Jurkat, Clone E6-1 (cell line): ENCODE measurements at places on chromosomes 1 and 21.
A peak's percentile ranks its signal among the peaks of the same experiment; 100 is the strongest.

DNA sequence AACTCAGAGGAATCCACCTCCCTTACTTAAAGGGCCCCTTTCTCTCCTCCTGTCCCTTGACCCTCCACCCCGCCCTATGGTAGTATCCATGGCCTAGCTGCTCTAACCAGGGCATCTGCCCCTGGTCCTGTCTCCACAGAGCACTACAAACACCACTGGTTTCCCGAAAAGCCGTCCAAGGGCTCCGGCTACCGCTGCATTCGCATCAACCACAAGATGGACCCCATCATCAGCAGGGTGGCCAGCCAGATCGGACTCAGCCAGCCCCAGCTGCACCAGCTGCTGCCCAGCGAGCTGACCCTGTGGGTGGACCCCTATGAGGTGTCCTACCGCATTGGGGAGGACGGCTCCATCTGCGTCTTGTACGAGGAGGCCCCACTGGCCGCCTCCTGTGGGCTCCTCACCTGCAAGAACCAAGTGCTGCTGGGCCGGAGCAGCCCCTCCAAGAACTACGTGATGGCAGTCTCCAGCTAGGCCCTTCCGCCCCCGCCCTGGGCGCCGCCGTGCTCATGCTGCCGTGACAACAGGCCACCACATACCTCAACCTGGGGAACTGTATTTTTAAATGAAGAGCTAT, 1.7 kb downstream of the BTG2 start:
- no peak for DNase-seq

- DNase-seq, result no peak
Measured at GRCh38 chr1:98210064-98210463, 289.2 kb upstream of the DPYD start.

GRCh38 chr1:211340622-211341507, 14.2 kb downstream of the TRAF5 start:
- DNase-seq, result no peak

DNA sequence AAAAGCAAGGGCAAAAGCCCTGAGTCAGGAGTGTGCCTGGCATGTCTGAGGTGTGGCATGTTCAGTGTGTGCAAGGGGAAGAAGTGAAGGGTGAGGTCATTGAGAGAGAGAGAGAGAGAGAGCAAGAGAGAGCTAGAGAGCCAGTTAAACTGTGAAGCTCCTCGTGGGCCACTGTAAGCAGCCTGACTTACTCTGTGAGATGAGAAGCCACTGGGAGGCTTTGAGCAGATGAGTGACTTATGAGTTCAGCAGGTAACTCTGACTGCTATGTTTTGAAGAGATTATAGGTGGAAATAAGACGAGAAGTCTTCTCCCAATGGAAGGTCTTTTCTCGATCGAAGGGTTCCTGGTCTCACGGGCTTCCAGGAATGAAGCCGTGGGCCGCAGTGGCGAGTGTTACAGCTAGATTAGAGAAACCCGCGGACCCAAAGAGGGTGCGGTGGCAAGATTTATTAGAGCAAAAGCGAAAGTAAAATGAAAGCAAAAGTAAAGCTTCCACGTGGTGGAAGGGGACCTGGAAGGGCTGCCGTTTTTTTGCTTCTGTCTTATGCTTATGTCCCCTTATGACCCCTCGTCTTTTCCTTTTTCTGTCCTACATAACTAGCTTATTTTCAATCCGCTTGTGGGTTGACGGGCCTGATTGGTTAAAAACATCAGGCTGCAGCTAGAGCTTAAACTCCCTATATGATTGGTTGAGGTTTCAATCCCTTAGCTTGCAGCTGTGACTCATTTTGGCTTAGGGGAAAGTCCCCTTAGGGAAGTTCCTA, 323.1 kb upstream of the FAM78B start:
- DNase-seq, result peak; percentile 54

GRCh38 chr1:155205969-155206593, 1.6 kb downstream of the THBS3 start:
- DNase-seq, result no peak

DNA sequence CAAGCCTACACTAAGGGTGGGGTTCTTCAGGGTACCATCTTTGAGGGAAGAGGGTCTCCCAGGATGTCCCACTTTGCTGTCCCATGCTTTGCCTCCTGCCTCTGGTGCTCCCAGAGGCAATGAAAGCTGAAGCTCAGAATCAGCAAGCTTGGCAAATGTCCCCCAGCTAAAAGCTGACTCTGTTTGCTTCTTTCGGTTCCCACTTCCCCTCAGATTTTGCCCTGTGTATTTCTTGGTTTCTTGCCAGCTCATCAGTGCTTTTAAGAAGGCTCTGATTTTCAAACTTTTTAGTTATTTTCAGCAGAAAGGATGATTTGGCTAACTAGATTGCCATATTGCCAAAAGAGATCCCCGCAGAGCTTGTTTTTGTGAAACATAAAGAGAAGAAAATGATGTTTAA, 33.1 kb upstream of the COG2 start:
- no peak for DNase-seq

GRCh38 chr1:204367956-204368355, 8.2 kb upstream of the PLEKHA6 start:
- no peak for DNase-seq

DNA sequence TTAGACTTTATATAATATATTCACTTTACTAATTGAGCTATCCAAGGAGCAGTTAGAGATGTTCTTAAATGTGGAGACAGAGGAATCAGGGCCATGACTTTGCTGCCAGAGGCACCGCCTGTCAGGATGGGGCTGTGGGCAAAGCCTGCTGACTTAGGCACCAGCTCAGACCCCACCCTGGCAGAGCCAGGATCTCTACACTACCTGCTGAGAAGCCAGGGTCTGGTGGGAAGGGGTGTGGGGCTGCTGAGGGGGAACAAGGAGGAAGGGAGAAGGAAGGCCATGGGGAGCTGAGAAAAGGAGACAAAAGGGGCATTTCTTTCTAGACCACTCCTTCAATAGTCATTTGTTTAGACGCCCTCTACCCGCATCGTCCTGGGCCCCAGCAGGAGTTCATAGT, 104.8 kb downstream of the TMEM53 start:
- no peak for DNase-seq

DNA sequence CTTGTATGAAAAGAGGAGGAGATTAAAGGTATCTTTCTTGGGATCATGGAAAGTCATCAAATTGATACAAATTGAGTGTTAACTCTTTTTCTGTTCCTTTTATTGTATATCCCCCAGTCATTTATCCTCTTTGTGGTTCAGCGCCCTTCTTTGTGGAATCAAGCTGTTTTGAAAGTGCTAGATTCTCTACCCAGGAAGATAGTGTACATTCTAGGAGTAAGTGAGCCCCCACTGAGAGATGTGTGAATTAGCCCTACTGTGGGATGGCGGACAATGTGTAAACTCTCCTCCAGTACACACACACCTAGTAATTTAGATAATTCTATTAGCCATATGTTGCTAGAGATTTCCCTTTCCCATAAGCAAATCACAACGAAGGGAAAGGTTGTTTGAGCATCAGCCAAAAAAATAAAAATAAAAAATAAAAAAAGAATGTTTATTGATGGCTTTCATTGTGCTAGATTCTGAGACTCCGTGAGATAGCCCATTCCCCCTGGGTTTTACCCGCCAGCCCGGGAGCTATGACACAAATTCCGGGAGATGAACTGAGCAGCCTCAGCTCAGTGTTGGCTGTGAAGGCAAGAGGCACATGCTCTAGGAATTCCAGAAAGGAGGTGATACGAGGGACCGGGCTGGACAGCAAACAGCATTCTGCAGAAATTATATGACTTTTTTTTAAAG, 378.4 kb upstream of the RUNX1 start:
- no peak for DNase-seq

DNA sequence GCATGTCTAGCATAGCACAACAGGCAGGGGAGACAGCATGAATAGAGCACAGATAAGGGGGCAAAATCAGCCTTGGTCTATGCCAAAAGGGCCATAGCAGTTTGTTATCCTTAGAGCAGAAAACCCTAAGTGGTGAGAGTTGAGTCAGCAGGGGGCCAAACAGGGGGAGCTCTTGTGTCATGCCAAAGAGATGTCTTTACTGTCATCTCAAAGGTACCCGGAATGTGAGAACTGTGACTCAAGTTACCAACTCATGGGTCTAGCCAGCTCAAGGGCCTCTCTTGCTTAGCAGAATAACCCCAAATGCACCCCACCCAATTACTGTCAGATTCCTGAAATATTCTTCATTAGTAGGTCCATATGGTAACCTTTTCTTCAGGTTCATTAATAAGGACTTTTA, 45.9 kb upstream of the NRDC start:
- no peak for DNase-seq

- DNase-seq, result no peak
Measured at GRCh38 chr1:180309338-180309737, 79.3 kb downstream of the LHX4 start.

DNA sequence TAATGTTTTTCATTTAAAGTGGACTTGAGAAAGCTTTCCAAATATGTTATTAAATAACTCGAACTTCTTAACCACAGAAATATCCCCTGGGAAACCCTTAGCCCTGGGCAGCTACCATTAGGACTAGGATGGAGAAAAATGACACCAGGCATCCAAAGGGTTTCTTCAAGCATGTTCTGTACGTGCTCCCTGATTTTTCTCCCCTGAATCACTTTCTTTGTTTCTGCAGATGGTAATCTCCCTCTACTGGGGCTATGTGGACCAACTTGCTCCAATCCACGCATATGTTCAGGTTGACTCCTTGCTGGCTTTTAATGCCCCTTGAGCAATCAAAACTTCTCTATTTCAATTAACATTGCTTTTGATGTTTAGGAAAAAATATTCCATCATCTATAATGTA, 312.7 kb upstream of the C1orf87 start:
- DNase-seq, result no peak

DNA sequence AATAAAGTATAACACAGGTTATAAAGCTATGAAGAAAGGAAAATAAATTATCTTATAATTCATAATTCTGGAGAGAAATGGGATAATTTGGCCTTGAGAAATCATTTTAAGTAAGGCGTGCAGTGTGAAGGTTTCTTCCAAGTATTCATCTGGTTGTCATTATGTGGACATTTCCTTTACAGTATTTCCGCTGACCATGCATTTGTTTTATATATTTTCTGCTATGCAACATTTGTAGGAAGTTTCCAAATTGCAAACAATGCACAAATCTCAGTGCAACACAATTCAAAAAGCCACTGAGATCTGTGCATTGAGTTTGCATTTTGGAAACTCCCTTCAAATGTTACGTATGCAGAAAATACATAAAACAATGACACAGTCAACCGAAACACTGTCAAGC, 17.8 kb downstream of the ZNF670 start:
- no peak for DNase-seq

DNA sequence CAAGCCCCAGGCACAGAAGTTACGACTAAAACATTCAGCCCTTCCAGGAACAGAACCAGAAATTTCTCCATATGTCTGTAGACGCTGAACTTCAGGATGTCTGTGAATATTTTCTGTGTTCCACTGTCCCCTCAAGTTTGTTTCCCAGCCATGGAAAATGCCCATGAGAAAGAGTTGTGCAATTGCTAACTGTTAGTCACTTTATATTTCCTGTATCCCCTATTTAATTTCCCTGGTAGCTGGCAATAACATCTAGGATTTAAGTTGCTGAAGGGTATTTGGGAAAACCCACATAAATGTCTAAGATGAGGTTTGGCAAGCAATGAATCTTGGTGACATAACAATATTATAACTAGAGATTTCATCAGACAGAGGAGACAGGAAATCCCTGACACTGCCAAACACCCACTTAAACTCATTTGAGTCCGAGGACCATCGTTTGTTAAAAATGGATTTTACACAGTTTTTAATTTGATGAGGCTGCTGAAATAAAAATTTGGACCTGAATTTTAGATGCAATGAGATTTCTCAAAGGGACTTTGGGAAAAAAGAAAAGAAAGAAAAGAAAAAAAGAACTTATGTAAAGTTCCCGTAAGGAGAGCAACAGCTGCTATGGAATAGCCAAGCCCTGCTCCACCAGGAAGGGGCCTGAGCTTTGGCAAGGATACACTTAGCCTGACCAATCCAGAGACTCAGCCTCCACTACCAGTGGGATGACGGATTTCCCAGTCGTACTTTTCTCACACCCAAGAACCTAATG, 21.8 kb upstream of the ERRFI1 start:
- DNase-seq, result no peak
